Motor neuron (in vitro differentiated cells): ENCODE measurements at places on chromosomes 3 and 15. TPM values are rescaled to one million over a fixed set of nuclear protein-coding genes. Genes with fewer than 3 reads are reported as not detected.

GRCh38 chr3:113097960-113098447, 107.2 kb downstream of the GTPBP8 start:
- no peak for ATAC-seq

Gene IL17RE
- total RNA-seq: 1.5 and 2.3 TPM in 2 replicates

DNA sequence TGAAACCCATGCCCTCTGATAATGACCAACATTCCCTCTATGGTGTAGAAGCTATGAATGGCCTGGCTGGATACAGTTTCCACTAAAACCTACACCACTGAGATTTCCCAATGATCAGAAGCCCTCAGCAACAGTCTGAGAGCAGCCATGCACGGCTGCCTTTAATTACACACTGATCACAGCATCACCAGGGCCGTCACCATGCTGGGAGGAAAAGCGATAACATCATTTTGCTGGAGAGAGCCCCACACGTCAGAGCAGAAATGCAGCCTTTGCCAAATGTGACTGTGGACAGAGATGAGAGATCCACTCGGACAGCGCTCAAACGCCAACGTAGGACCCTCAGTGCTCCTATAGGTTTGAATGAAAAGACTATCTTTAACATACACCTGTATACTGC, 135.0 kb downstream of the XXYLT1 start:
- no peak for ATAC-seq

DNA sequence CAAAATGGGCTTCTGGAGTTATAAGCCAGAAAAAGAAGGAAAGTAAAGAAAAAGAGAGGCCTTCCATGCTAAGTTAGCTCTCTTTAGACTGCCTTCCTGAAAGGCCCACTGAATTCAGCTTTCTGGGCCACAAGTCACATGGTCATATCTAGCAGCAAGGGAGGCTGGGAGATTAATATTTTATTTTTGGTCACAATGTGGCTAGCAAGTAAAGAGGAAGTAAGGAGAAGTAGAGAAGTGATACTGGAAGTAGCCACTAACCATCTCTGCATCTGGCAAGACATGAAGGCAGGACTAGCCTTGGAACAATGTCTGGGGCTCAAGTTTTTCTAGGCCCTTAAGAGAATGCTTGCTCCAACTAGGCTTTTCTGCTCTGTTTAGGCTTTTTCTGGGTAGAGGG, 81.8 kb upstream of the UBE2E1 start:
- no peak for ATAC-seq

DNA sequence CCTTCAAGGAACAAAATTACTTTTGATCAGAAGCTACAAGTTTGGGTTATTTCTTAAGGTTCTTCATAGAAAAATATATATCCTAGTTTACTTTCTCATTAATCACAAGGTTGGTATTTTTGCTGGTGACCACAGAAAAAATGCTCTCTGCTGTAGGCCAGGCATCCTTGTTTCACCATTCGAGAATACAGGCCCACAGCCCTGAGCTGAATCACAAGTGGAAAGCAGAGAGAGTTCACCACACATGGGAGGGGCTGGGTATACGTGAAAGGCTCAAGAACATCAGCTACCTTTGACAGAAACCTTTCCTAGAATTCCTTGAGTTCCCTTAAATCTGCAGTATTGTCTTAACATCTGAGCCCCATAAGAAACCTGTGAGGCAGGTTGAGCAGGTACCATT, 23.2 kb downstream of the CPEB1 start:
- no peak for ATAC-seq

DNA sequence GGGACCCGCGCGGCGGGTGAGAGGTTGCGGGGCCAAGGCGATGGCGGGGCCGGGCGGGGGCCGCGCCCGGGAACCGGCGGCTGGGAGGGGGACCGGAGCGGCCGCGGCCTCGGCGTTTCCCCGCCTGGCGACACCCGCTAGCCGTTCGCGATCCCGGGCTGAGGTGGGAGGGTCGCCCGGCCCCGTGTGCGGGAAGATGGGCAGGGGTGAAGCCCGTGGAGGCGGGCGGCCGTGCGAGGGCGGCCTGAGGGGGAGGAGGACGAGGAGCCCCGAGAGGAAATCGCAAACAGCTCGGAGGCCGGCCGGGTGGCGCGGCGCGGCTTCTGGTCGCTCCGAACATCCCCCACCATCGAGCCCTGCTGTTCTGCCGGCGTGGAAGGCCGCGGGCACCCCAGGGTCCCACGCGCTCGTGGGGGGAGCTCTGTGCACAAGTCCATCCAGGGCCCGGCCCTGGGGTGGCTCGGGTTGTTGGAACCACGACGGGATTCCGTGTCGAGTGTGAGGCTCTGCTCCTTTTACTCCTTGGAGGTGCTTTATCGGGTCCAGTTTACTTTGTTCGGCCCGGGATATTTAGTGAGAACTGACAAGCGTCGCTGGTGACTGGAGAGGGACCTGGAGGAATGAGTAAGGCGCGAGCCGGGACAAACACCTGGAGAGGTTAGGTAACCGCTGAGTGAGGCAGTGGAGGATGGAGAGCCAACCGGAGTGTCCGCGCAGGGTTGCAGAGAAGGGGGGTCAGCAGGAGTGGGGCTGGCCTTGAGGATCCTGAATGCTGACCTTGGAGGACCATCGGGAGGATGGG, 728 bp downstream of the CRTC3 start:
- ATAC-seq: peak; percentile 59

Gene NR2E3
- 0.57 and 2.2 TPM in 2 replicates for total RNA-seq

GRCh38 chr15:38991126-38991525, 426.5 kb upstream of the RASGRP1 start:
- no peak for ATAC-seq

DNA sequence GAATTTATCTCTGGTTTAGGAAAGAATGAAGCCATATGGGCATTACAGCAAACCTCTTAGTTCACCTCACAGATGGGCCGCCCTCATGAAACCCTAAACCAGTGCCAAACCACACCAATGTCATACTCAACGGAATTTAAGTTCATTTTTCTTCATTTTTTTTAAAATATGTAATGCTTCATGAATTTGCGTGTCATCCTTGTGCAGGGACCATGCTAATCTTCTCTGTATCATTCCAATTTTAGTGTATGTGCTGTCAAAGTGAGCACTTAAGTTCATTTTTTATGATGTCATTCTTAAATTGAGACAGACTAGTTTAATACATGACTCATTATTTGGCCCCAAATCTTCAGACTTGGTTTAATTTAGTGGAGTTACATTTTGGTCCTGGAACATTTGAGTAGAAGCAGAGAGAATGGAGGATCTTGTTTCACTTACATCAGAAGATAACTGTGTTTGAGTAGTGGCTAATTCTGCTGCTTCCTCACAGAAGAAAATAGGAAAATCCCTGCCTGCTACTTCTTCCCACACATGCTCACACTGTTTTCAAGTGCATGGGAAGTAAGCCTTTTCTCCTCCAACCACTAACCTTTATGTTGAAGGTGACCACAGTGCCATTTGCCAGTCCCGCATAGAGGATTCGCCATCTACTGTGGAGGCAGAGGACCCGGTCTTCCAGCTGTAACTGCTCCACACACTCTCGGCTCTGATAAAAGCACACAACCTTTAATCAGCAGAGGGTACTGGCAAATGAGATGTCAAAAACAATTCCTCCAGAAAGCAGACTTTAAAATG, 63.3 kb downstream of the ZNF106 start:
- no peak for ATAC-seq

Gene HIGD1A
- total RNA-seq: 126 and 135 TPM in 2 replicates

- no peak for ATAC-seq
Measured at GRCh38 chr3:4736284-4736861, 242.9 kb upstream of the BHLHE40 start.

GRCh38 chr3:50204804-50205412, at the start of gene SLC38A3:
SLC38A3 (plus strand) TSS chr3:50205271; CDS start chr3:50214200, 8,929 bp downstream.
- peak; percentile 82 for ATAC-seq

DNA sequence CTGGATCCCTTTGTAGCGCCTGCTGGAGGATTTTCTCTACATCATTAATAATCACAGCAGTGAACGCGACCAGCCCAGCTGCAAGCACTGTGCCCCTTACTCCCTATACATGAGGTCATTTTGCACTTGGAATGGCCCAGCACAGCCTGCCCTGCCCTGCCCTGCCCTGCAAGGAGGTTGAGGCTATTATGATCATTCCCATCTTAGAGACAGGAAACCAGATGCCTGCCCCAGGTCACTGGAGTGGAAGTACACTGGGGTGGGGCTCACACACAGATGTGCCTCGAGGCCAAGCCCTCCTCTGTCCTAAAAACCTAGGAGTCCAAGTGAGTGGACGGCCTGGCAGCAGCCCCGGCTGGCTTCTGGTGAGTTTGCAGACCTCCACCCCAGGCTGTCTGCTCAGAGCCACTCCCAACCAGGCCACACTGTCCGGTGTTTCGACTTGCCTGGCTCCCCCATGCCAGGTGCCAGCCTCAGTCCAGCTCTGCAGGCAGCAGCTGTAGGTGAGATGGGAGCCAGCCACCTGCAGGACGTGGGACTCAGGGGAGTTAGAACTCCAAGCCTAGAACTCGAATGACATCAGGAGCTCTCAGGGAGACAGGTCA, 30.4 kb upstream of the SEC61A1 start:
- peak; percentile 48 for ATAC-seq

DNA sequence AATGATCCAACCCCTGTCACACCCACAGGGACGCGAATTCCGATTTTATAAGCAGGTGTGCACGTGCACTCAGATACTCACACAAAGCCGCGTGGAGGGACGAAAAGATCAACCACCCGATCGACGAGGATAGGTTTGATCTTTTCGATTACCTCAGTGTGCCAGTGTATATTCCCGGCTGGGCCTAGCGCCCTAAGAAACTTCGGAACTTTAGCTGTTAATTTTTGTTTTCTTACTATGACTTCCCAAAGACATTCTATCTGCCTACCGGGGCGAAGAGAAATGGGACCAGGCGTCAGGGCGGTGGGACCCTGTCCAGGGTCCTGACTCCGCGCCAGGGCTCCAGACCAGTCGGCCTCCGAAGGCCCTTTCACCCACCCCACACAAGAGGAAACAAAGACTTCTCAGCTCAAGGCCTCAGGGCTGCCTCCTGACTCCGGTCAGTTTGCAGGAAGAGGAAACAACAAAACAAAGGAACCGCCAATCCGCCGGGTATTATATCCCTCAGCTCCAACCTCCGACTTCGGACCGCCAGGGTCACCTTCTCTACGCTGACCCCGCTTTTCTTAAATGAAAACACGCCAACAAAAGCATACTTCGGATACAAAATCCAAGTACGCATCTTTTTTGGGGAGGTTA, 6.8 kb downstream of the ONECUT1 start:
- ATAC-seq: peak; percentile 36

Gene C15orf61
- 2.5 and 2.8 TPM in 2 replicates for total RNA-seq

DNA sequence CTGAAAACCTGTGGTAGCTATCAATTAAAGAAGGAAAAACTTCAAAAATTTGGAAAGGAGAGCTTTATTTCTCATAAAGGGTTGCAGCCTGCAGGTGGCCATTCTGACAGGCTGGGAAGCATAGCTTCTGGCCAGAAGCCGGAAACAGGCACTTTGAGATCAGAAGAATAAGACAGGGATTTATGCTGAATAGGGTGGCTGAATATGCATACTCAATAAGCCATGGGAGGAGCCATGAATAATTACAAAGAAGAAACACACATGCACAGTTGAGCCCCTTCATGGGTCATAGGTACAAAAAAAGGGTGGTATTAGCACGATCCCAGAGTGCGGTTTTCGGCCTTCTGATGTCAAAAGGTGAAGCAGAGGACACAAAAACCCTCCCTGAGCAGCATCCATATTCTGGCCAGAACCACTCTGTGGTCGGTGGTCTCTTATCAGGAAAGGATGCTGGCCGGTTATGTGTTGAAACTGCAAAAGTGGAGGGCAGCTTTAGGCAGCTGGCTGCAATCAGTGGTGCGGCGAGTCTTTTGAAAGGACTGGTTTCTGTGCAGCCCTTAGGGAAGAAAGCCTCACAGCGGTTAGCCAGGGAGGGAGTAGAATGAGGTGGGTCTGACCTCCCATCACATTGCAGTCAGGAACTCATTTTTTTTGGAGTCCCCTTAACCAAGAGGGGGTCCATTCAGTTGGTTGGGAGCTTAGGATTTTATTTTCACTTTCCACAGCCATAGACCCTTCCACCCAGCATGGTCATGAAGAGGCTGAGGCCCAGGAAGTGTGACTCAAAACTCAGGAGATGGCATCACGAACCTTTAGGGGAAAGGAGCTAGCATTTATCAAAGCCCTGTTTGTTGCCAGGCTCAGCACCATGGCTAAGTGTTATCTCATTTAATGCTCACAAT, 34.7 kb upstream of the CCDC174 start:
- ATAC-seq: peak; percentile 94

Gene GPR160
- total RNA-seq: 1.9 and 2.0 TPM in 2 replicates

DNA sequence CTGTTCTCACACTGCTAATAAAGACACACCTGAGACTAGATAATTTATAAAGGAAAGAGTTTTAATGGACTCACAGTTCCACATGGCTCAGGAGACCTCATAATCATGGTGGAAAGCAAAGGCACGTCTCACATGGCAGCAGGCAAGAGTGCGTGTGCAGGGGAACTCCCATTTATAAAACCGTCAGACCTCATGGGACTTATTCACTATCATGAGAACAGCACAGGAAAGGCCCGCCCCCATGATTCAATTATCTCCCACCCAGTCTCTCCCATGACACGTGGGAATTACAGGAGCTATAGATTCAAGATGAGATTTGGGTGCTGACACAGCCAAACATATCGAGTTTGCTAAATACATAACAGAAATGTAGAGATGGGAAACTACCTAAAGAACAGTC, 39.5 kb upstream of the DGKG start:
- no peak for ATAC-seq

DNA sequence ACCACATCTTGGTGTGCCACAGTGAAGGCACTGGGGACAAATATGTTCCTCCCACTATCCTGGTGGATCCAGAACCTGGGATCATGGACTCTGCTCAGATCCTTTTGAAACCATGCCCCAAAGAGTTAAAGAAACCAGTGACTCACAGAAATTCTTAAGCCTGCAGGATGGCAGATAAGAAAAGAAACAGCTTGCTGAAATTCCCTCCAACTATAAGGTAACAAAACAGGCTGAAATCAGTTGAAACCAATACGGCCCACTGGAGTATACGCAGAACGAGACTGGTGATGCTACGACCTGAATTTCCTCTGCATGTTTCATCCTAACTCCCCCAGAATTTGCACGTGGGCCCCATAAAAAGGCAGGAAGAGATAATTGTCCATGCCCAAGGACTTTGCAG, 209.6 kb downstream of the TJP1 start:
- ATAC-seq: no peak

DNA sequence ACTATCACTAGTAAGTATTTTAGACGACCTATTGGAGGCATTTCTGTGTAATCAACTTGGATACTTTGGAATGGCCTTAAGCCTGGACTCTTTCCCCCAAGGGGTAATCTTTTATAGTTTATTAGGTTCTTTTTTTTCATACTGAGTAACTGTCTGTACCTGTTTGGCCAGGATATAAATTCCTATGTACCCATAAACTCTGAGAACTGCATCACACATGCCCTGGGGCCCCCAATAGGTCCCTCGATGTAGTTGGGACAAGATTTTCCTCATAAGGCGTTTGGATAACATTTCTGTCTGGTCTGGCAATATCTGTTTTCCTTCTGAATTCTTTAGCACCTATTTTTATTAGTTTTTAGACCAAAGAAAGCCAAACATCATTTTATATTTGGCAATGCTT, 86.4 kb upstream of the WNT7A start:
- ATAC-seq: no peak
